ENCODE measurements at places on chromosomes 12 and 14. TPM values are rescaled to one million over a fixed set of nuclear protein-coding genes. Genes with fewer than 3 reads are reported as not detected.

DNA sequence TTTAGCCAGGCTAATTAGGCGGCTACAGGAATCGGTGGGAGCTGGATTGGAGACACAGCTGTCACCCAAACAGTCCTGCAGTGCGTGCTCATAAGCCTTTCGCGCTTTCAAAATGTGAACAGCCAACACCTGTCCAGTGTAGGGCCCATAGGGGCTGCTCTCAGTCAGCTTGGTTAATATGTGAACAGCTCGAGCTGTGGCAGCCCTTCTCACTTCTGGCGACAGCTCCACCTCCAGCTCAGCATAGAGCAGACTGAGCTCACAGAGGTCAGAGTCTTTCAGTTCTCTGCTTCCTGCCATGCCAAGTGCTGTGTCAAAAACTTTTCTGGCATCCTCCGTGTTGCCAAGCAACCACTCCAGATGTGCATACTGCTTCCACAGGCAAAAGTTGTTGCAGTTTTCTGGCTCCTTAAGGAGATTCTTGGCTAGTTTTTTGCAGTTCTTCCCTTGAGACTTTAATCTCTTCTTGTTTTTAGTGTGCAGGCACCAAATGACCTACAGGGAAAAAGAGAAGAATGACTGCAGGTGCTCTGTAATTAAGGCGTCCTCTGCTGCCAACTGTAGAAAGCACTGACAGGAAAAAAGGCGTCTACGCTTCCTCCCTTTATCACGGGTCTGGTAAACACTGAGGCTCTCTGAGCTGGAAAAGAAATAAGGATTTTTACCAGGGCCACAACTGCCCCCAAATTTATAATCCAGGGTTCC is 32.5 kb downstream of the PSMC1 start:
- DNase-seq: no peak

The FNTB gene
- 13.5 TPM for total RNA-seq

DNA sequence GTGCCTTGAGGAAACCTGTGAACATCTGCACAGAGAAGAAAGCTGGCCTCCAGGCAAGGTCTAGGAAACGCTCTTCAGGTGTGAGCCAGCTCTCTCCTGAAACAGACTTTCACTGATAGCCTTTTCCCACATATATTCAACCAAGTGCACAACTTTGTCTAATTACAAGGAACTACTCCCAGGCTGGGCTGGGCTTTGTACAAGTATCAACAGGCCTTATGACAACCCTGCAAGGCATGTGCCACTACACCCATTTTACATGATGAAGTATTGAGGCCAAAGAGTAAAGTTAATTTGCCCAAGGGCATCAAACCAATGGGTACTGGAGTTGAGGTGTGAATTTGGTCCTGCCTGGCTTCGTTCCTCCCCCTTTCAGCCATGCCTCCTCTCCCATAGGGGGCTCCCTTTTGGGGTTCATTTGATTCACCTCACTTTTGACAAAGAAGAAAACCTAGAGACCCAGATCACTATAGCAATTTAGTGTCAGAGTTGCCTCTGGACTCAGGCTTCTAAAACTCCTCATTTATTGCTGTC is 2.1 kb downstream of the CSRP2 start:
- DNase-seq: no peak

The DCN gene
- 133 TPM for total RNA-seq

GRCh38 chr14:62778852-62779251 is 266.4 kb downstream of the KCNH5 start:
- DNase-seq: no peak

GRCh38 chr14:28603606-28604005 is 163.0 kb upstream of the FOXG1 start:
- no peak for DNase-seq

DNA sequence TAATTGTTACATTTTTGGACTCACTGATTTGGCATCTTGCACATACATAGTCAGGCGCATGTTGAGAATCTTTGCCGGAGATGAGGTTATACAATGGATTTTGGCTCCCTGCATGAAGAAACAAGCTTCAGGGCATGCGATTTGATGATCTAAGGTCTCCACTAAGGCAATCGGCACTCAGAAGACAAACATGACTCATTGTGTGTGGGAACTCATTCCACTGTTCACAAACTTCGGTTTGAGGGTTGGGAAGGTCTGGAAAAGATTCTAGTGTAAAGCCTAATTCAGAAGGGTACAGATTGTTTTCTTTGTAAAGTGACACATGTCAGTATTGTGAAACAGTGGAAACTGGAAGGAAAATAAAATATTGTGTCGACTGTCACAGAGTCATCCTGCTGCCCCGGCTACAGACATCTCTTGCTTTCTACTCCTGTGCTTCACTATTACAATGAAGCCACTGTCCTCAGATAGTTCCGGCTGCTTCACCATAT is 192.6 kb upstream of the HMGA2 start:
- DNase-seq: no peak

The AQP2 gene
- total RNA-seq: not detected

- DNase-seq: no peak
Measured at GRCh38 chr12:54138219-54138618, 50.6 kb downstream of the SMUG1 start.

- no peak for DNase-seq
Measured at GRCh38 chr14:68466491-68466977, 326.3 kb downstream of the ZFP36L1 start.

The METTL17 gene
- total RNA-seq: 74.8 TPM

DNA sequence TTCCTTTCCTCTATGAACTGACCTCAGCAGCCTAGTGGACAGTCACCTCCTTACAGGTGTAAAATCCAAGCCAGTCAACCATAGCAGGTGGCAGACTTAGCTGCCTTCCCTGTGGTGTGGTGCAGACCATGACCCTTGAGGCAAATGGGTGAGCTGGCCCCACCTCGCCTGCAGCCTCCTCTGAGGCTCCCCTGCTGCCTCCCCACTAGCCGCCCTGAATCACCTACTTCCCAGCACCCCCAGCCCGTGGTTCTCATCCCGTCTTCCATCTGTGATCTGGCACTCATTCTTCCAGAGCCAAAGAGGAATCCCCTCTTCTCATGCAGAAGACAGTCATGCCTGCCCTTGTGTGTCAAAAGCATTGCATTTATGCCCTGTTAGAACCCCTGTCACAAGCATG is 34.4 kb upstream of the TSPAN9 start:
- no peak for DNase-seq

The ASCL1 gene
- total RNA-seq: not detected

All from transverse colon (tissue), 4 donors.